ENCODE measurements at places on chromosomes 1 and 21. TPM values are rescaled to one million over a fixed set of nuclear protein-coding genes. Genes with fewer than 3 reads are reported as not detected.

OR2T2 gene
- total RNA-seq, result not detected

CATSPERE gene
- total RNA-seq, result 0.49 TPM

FAM43B gene
- total RNA-seq, result 0.90 TPM

CD1B gene
- not detected for total RNA-seq

HSD3B1 gene
- total RNA-seq, result not detected

FOXD3 gene
- not detected for total RNA-seq

CHI3L2 gene
- 10.5 TPM for total RNA-seq

C8B gene
- total RNA-seq, result not detected

PLA2G2D gene
- not detected for total RNA-seq

SEC22B gene
- total RNA-seq, result 70.3 TPM

RGS1 gene
- total RNA-seq, result not detected

GPR157 gene
- 2.2 TPM for total RNA-seq

FAM151A gene
- total RNA-seq, result not detected

JAM2 gene
- total RNA-seq, result 3.0 TPM

VSIG8 gene
- not detected for total RNA-seq

KCTD3 gene
- 45.6 TPM for total RNA-seq

ARHGAP30 gene
- not detected for total RNA-seq

PRAMEF33 gene
- total RNA-seq, result not detected
